ENCODE measurements at places on chromosomes 16 and 17. TPM values are rescaled to one million over a fixed set of nuclear protein-coding genes. Genes with fewer than 3 reads are reported as not detected.

GNG13 gene
- total RNA-seq = not detected

GRCh38 chr16:12356632-12357340, 380.3 kb downstream of the SNX29 start:
- DNase-seq = no peak

DNA sequence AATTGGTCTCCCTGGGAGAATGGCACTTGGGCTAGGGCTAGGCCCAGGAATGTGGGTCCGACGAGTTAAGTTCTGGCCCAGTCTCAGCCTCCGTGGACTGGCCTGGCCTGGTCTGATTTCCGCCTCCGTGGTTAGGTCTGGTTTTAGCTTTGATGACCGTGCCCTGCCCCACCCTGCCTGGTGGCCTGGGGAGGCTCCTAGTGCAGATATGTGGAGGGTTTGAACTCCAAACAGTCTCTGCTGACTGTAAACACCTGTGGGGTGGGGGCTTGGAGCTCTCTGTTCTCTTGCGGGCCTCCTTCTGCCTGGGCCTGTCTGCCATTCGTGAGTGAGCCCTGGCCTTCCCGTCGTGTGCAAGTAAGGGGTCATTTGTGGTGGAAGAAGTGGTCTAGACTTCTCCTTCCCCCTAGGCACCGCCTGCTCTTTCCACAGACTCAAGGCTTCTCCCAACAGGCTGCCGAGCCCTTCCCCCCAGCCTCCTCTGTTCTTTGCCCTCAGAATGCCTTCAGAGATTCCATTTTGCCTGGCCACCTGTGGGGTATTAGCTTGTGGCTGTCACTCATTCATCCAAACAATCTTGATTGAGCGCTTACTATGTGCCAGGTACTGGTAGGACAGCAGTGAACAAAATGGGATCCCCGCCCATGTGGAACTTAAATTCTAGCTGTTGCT, 1.6 kb downstream of the ATP6V0C start:
- peak; percentile 14 for DNase-seq

DNA sequence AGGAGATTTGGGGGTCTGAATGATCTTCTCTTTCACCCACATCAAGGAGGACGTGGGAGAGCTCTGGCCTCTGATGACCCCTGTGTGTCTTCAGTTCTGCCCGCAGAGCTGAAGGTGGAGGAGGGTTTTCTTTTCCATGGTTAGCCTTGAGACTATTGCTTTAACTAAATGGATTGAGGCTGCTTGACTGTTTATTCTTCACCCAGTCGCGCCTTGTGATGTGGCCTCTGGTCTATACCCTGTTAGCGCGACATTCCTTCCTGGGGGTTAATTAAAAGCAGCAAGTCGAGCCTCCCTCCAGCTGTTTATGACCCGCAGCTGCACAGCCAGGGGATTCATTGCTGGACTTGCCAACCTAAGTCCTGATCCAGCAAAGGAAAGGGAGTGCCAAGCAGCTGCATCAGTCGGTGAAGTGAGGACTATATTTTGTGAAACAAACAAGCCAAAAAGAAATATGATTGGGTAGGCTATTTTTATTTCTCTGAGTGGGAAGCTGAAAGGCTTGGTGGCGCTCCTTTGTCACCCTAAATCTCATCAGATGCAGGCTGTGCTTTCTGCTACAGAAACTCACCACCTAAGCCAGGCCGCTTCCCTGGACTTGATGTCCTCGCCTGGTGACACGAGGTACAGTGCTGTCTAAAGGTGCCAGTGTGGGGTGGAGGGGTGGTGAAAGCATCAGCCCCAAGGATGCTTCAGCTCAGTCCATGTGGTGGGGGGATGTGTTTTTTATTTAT, 11.0 kb upstream of the SEC14L1 start:
- no peak for DNase-seq

DNA sequence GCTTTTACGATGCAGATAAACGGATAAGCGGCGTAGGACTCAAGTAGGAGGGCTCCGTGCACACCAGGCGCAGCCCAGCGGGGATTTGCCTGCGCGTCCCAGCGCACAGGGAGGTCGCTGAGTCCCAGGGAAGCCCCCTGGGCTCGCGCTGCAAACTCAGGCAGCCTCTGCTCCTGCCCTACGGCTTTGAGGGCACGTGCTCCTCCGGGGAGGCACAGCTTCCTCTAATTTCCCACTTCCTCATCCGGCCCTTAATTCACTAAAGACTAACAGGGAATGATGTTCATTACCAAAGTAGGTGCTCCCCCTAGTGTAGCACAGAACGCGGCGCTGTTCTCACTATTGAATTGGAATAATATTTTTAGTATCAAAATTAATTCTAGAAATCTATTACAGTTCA, 825.4 kb downstream of the KCNJ18 start:
- no peak for DNase-seq

- no peak for DNase-seq
Measured at GRCh38 chr16:57341441-57342303, 16.9 kb upstream of the CCL22 start.

DNA sequence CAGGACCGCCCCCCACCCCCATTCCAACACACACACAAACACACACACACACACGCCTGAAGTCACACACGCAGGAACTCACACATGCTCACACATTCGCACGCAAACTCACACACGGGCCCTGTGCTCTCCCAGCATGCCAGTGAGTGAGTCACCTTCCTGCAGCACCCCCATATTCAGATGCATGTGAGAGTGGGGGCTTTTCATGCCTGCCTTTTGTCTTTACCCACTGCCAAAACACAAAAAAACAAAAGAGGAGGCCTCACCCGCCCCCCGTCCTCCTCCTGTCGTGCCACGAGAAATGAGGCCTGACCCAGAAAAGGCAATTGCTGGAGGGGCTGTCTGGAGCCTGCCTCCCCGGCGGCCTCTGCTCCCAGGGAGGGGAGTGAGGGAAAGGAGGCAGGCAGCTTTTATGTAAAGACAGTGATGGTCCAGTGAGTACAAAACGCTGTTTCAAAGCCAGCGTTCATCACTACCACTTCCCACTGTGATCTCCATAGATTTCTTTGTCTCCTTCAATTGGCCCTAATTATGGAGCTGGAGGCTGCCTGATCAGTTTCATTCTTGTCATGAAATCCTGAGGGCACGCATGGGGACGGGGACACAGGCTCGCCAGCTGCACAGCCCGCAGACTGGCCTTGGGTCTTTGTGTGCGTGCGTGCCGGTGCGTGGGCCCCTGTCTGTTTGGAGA, 29.5 kb upstream of the GSE1 start:
- DNase-seq = no peak

- DNase-seq = no peak
Measured at GRCh38 chr17:75205793-75206163, 299 bp downstream of the NUP85 start.

- DNase-seq = no peak
Measured at GRCh38 chr17:51184124-51184523, 17.9 kb downstream of the NME2 start.

DNA sequence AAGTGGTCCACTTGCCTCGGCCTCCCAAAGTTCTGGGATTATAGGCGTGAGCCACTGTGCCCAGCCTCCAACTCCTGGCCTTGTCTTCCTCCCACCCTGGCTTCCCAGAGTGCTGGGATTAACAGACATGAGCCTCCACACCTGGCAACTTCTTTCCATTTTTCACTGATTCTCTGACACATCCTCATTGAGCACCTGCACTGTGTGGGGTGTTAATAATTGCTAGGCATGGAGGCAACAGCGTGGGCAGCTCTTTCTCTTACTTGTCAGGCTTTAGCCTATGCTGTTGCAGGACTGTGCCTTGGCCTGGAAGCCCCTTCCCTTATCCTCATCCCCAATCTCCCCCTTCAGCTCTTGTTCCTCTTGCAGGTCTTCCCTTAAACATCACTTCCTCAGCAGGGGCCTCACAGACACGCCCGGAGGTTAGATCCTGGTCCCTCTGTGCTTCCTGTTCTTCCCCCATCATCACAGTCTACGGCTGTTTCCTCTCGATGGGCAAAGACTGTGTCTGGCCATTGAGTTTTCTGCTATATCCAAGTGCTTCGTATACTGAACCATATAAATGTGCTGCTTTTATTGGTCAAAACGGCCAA, 7.9 kb downstream of the QPRT start:
- no peak for DNase-seq

GRCh38 chr16:67071476-67072048, 38.2 kb upstream of the PHAF1 start:
- DNase-seq = no peak

- no peak for DNase-seq
Measured at GRCh38 chr17:69430488-69430887, 16.0 kb downstream of the MAP2K6 start.

DNA sequence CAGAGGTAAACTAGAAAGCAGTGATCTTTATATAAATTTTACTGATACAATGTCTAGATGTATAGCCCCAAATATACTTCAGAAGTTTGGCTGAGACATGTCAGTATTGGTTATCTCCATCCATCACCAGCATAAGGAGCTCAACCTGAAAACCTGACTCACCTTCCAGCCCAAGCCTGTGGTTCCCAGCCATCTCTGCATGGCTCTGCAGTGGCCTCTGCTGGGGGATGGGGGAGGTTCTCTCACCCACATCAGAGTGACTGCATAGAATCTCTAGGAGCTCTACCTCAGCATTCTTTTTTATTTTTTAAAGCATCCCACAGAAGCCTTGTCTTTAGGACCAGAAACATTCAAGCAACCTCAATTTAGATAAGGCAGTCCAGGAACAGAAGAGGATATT, 27.3 kb downstream of the USP7 start:
- DNase-seq = no peak

DNA sequence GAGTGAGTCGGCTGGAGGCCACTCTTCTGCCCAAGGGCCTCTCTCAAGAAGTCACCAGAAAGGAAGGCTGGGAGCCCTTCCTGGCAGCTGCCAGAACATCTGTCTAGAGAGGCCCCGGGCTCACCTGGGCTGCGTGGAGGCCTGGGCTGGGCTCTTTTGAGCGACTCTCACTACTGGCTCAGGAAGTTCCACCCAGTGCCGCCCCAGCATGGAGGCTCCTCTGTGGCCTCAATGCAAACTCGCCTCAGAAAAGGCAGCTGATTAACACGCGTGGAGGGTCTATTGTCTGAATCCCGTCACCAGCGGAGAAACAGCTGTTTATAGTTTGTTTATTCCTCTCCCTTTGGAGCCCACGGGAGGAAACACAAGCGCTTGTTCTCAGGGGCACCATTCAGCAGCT, 25.3 kb downstream of the XYLT1 start:
- no peak for DNase-seq

DNA sequence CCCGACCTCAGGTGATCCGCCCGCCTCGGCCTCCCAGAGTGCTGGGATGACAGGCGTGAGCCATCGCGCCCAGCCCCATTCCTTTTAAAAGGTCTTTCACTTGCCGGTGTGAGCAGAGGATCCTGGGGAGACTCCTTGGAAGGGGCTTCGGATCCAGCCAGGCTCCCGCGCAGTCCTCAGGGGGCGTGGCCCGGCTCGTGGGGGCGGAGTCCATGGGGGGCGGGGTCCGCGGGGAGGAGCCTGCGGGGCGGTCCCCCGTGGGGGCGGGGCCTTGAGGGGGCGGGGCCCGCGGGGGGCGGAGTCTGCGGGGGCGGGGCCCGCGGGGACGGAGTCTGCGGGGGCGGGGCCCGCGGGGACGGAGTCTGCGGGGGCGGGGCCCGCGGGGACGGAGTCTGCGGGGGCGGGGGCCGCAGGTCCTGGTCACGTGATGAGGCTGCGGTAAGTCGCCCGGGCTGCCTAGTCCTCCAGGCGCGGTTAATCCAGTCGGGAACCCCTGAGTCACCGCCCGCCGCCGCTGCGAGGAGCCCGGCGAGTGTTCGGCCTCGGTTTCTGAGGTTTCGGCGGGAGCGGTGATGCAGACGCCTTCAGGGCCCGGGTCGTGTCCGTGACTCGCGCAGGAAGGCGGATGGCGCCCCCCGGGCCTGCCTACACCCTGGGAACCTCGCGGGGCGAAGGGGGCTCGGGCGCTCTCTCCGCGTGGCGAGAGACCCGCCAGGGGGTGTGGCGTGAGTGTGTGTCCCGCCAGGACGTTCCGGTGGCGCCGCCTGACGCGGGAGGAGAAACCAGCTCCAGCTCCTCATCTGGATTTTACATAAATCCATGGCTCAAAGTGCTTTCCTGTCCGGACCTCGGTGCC, 23.6 kb upstream of the ABR start:
- DNase-seq = peak; percentile 64

GRCh38 chr17:76633628-76634328, 9.8 kb downstream of the ST6GALNAC1 start:
- DNase-seq = no peak

DNA sequence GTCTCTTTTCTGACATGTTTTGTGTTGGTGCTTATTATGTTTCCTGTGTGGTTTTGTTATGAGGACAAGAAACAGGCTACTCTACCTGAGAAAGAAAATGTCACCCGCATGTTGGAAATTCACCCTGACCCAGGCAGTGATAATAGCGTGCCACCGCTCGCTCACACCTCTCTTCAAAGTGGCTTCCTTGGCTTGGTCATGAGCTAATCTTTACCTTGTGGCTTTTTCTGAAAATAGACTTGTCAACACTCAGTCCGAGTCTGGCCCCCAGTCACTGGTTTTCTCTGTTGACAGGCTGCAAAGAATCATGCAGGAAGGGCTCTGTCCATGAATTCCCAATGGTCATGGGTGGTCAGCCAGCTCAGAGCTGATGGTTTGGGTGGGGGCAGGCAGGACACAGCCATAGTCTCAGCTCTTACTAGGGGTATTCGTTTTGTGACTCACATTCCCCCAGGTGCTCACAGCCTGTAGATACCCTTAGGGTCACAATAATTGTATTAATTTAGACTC, 121.3 kb upstream of the CACNG5 start:
- DNase-seq = no peak

DNA sequence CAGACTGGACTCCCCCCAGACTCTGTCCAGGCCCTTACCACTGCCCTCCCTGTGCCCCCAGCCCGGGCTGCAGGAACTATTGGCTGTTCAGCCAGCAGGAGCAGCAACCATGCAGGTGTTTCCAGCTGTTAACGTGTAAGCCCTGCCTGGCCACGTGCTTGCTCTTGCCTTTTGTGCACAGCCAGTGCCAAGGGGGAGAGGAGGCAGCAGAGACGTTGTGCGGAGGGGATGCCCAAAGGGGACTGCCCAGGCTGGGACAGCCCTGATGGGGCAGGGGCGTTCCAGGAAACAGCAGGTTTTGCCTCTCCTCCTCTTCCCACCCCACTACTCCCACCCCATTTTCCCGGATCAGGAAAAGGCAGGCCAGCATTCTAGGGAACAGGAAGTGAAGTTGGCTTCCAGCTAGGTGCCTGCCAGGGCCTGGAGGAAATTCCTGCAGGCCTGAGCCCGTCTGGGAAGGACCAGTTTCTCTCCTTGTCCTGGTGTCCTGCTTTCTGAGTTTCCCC, 16.7 kb upstream of the LASP1NB start:
- peak; percentile 21 for DNase-seq

DNA sequence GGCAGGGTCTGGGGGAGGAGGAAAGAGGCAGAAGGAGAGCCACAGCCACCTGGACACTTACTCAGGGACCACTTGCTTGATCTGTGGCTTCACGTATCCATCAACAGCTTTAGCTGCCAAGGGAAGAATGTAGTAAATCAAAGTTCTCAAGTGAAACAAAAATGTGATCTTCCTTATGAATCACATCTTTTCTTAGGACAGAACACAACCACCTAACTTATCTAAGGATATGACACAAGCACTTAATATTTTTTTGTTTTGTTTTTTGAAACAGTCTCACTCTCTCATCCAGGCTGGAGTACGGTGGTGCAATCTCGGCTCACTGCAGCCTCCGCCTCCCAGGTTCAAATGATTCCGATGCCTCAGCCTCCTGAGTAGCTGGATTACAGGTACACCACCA, 8.4 kb upstream of the GHDC start:
- no peak for DNase-seq

GRCh38 chr16:10206215-10206614, 24.0 kb upstream of the GRIN2A start:
- no peak for DNase-seq

- peak; percentile 75 for DNase-seq
Measured at GRCh38 chr17:50270435-50271362, 3.6 kb upstream of the TMEM92 start.

GRCh38 chr17:83075270-83075880, 4.0 kb upstream of the METRNL start:
- no peak for DNase-seq

GRCh38 chr17:70691150-70691549, 521.8 kb downstream of the KCNJ2 start:
- DNase-seq = no peak

Measured in uterus (tissue), 4 donors.